ENCODE measurements at places on chromosomes 12 and 14.

- no peak for DNase-seq
Measured at GRCh38 chr14:80958226-80958625, 2.8 kb downstream of the TSHR start.

DNA sequence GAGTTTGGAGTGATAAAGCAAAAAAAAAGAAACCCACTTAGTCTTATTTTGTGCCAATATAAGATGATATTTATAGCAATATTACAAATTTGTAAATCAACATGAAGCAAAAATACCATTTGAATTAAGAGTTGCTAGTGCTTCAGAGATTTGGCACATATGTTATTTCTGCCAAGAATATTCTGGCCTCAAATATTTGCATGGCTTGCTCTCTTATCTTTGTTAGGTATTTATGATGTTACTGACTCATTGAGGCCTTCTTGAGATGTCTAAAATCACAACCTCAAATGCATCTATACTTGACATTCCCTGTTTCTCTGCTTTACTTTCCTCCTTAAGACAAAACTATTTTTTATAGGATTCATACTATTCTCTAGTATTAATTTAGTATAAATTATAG lies 301.5 kb downstream of the NELL2 start:
- no peak for DNase-seq

DNA sequence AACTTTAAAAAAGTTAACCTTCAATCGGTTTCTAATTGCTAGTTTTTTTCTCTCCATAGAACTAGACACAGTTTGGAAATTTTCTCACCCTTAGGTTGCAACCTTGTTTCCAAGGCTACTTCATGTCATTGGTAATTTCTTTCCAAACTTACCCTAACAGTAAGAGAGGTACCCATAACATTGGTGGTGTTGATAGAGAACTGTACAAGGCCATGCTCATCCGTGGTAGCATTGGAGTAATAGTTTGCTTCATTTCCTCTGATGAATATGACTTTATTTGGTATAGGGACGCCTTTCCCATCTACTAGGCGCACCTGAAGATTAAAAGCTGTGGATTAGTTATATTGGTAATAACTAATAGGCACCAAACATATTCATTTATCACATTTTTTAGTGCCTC lies 11.6 kb downstream of the A2M start:
- DNase-seq = no peak

GRCh38 chr12:106113824-106114446 lies 24.8 kb downstream of the NUAK1 start:
- DNase-seq = no peak

DNA sequence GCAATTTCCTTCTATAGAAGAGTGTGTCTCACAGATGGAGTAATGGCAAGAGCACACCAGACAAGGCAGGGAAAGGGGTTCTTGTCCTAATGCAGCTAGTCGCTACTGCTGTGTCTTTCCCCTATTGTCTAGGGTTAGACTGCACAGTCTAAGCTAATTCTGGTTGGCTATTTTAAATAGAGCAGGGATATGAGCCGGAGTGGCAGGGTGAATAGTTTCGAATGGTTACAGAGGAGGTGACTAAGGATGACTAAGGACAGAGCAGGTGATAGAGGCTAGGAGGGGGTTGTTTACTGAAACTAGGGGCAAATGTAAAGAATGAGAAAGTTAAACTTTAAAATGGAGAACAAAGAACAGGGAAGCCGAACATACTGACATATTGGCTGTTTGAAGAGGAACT lies 25.6 kb upstream of the CPNE8 start:
- no peak for DNase-seq

GRCh38 chr14:105393151-105393550 lies 5.2 kb upstream of the TEX22 start:
- no peak for DNase-seq

GRCh38 chr12:102300824-102301461 lies 103.3 kb upstream of the PMCH start:
- no peak for DNase-seq

DNA sequence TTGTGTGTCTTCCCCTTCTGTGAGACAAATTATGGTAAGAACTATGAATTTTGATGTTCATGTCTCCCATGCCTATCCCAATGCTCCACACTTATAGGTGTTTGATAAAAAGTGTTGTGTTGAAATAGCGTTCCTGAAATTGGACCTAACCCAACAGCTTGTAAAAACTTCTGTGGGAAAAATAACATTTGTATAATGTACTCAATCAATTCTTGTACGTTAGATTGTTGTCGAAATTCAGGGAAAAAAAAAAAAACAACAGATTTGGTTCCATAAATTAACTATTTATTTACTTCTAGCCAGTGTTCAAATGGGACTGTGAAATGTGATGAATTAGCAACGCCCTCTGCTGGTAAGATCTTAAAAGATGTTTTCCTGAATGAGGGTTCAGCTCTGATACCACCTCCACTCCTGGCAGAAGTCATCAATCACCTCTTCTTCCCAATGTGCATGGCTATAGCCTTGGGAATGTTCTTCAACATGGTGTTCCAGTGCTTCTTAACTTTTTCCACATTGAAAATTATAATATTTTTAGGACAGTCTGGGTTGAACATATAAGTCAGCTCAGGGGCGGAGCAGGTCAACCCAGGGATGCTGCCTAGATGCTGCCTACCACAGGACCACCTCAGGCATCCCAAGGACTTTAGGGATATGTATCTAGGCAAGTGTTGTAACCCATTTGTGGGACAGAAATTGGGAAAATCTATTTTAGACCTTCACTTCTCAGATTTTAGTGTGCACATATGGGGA lies 170.6 kb downstream of the OTOGL start:
- no peak for DNase-seq

Data from activated T-cell treated with anti-CD3 and anti-CD28 coated beads, Interleukin-2, amount 50 U/mL, for 4 hours (primary cell).